ENCODE measurements at places on chromosomes 4 and X.

GRCh38 chr4:166146806-166147540 lies 273.9 kb downstream of the TLL1 start:
- no peaks in the 10 kb centered on the region for H3K36me3 ChIP-seq
- no peaks in the 10 kb centered on the region for H3K27me3 ChIP-seq
- no peak for DNase-seq
- no peak overlapping the region for H3K4me3 ChIP-seq
- no peaks in the 10 kb centered on the region for H3K4me1 ChIP-seq
- H3K27ac ChIP-seq, result no peak overlapping the region

DNA sequence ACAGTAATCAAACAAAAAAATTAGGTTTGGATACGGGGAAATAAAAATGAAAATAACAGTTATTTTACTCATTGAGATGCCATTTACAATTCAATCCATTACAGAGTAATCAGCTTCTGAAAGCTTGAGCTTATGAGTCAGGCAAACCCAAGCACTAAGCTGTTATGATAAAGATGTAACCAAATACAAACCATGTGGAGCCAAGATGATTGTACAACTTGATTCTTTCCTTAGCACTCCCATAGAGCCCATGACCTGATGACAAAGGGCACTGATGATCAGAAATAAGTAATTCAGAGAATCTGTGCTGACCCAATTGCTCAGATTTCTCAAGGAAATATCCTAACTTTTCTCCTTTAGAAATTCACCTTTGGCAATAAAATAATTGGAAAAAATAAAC lies 40.5 kb upstream of the PRKG2 start:
- H3K4me1 ChIP-seq, result no peaks in the 10 kb centered on the region
- no peaks in the 10 kb centered on the region for H3K27me3 ChIP-seq
- no peaks in the 10 kb centered on the region for H3K36me3 ChIP-seq
- no peak overlapping the region for H3K27ac ChIP-seq
- H3K4me3 ChIP-seq, result no peak overlapping the region

GRCh38 chr4:141643557-141643956 lies 7.2 kb downstream of the IL15 start:
- no peak overlapping the region for H3K27ac ChIP-seq
- H3K4me3 ChIP-seq, result no peak overlapping the region
- no peaks in the 10 kb centered on the region for H3K36me3 ChIP-seq
- no peaks in the 10 kb centered on the region for H3K27me3 ChIP-seq

DNA sequence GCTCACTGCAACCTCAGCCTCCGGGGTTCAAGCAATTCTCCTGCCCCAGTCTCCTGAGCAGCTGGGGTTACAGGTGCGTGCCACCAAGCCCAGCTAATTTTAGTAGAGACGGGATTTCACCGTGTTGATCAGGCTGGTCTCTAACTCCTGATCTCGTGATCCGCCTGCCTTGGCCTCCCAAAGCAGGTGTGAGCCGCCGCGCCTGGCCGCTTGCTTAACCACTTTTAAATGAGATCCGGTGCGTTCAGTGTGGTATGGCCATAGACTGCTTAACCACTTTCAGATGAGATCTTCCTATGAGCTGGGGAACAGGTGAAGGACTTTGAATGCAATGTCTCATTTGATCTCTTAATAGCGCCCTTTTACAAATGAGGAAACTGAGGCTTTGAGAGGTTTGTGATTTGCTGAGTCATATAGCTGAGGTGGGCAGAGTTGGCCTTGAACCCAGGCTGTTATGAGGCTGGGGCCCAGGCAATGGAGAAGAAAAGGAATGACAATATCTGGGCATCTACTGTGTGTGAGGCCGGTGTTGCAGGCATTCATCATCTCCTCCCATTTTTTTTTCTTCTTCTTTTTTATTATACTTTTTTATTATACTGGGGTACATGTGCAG lies 41.9 kb upstream of the NSG1 start:
- H3K27me3 ChIP-seq, result no peaks in the 10 kb centered on the region
- DNase-seq, result no peak
- no peak overlapping the region for H3K27ac ChIP-seq

GRCh38 chr4:127355743-127356142 lies 277.0 kb upstream of the INTU start:
- H3K27me3 ChIP-seq, result no peaks in the 10 kb centered on the region
- H3K4me3 ChIP-seq, result no peak overlapping the region
- H3K36me3 ChIP-seq, result no peaks in the 10 kb centered on the region
- no peak overlapping the region for H3K27ac ChIP-seq
- no peak for DNase-seq
- H3K4me1 ChIP-seq, result no peaks in the 10 kb centered on the region

DNA sequence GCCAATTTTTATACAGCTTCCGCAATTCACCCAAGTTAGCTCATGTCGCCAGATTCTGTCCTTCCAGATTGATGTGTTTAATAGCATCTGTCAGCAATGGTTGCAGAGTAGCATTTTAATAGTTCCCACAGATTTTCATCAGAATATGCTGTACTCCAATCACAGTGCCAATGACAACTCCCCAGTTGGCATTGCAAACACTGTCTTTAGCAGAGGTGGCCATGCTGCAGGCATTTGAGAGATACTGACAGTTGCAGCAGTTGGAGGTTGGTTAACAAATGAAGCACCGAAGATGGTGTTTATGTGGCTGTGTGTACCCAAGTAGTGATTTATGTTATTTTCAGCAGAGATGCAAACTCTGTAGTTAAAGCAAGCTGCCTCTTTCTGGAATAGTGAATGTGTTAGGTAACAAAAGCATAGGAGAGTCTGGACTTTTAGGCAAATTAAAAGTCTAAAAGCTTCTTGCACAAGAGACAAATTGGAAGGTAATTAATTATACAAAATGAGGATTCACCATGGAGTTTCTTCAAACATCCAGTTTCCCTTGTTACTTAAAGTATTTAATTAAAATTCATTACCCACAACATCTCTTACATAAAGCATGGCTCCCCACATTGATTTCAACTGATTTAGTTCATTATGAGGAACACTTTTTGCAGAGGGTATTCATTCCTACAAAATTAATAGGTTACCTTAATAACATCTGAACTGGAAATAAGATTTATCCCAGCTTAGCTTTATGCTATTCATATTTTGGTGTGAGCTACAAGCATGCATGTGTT lies 65.2 kb downstream of the PARM1 start:
- no peak for DNase-seq
- no peak overlapping the region for H3K4me3 ChIP-seq
- H3K36me3 ChIP-seq, result no peaks in the 10 kb centered on the region
- no peaks in the 10 kb centered on the region for H3K27me3 ChIP-seq
- no peaks in the 10 kb centered on the region for H3K4me1 ChIP-seq

DNA sequence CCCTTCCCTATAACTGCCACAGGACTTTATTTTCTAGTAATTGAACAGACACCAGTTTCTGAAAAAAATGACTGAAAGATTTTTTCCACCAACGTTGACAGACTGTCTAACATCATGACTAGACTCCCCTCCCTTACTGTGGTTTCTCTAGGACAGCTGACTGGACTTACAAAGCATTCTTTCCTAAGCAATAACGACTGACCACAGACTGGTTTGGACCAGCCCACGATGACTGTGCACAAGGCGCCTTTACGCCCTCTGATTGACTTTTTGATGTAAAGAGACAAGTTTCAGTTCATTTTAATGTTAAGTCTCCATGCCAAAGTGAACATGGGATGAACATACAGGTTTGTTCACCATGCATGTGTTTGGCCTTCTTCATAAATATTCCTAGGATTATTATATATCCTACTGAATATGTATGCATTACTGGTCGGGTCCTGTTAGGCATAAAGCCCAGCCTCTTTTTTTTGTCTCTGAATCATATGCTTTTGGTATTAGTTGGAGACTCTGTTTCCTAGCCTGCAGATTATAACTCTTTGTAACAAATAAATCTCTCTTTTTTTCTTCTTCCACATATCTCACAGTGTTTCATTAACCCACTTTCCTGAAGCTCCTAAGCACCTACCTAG lies 50.5 kb upstream of the UGT2B4 start:
- H3K4me1 ChIP-seq, result no peaks in the 10 kb centered on the region
- H3K36me3 ChIP-seq, result no peaks in the 10 kb centered on the region
- H3K4me3 ChIP-seq, result no peak overlapping the region
- no peaks in the 10 kb centered on the region for H3K27me3 ChIP-seq
- no peak for DNase-seq
- no peak overlapping the region for H3K27ac ChIP-seq

- H3K27me3 ChIP-seq, result no peaks in the 10 kb centered on the region
- no peak for DNase-seq
- no peaks in the 10 kb centered on the region for H3K36me3 ChIP-seq
- H3K4me3 ChIP-seq, result no peak overlapping the region
- no peak overlapping the region for H3K27ac ChIP-seq
Observed at GRCh38 chr4:23934915-23935314, 45.1 kb upstream of the PPARGC1A start.

DNA sequence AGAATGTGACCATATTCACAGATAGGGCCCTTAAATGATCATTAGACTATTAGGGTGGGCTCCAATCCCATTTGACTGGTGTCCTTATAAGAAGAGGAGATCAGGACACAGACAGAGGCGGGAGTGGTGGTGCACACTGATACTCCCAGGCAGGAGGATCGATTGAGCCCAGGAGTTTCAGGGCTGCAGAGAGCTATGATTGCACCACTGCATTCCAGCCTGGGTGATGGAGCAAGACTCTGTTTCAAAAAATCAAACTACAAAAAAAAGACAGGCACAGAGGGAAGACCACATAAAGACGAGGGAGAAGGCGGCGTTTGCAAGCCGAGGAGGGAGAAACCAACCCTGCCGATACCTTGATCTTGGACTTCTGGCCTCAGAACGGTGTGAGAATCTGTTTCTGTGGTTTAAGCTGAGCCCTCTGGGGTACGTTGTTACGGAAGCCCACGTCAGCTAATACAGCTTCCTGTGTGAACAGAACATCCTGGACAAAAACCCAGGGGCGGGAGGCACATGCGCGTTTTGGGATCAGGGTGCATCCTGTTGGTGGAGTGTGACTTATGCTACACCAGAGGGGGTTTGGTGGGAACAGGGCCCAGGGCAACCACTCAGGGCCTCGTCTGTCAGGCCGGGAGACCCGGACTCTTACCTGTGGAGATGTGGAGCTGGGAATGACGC lies 211.8 kb upstream of the PSAPL1 start:
- peak; percentile 44 for DNase-seq
- H3K4me1 ChIP-seq, result peaks cover 61% of the 10 kb centered on the region
- H3K27me3 ChIP-seq, result no peaks in the 10 kb centered on the region
- peaks cover 21% of the 10 kb centered on the region for H3K36me3 ChIP-seq

- H3K27me3 ChIP-seq, result no peaks in the 10 kb centered on the region
- H3K4me3 ChIP-seq, result no peak overlapping the region
- DNase-seq, result no peak
Observed at GRCh38 chr4:4423706-4424498, 37.0 kb downstream of the NSG1 start.

GRCh38 chr4:168835880-168836454 lies 174.1 kb downstream of the CBR4 start:
- H3K27ac ChIP-seq, result no peak overlapping the region
- peaks cover 2% of the 10 kb centered on the region for H3K36me3 ChIP-seq
- no peak overlapping the region for H3K4me3 ChIP-seq
- H3K4me1 ChIP-seq, result peaks cover 42% of the 10 kb centered on the region
- peaks cover 41% of the 10 kb centered on the region for H3K27me3 ChIP-seq
